Stimulated activated CD8-positive, alpha-beta memory T cell treated with anti-CD3 and anti-CD28 coated beads, Interleukin-4, amount 100 ng/mL, for 1 hour (primary cell): ENCODE measurements at places on chromosomes 2 and 18.

- no peak for DNase-seq
Measured at GRCh38 chr2:65878011-65878340, 445.6 kb upstream of the SPRED2 start.

- no peak for DNase-seq
Measured at GRCh38 chr2:12737738-12738485, 21.2 kb downstream of the TRIB2 start.

- DNase-seq: no peak
Measured at GRCh38 chr18:50687491-50687890, 127.6 kb downstream of the MAPK4 start.

GRCh38 chr2:158213773-158214172 lies 112.1 kb downstream of the UPP2 start:
- no peak for DNase-seq

- no peak for DNase-seq
Measured at GRCh38 chr2:162449471-162449870, 105.5 kb downstream of the GCA start.

- DNase-seq: no peak
Measured at GRCh38 chr2:165348441-165348840, 109.2 kb downstream of the SCN2A start.

GRCh38 chr2:236352761-236353593 lies 88.8 kb upstream of the ASB18 start:
- DNase-seq: no peak

GRCh38 chr18:56283316-56283715 lies 355.1 kb downstream of the TXNL1 start:
- no peak for DNase-seq

GRCh38 chr2:145752091-145752806 lies 1232.3 kb upstream of the ZEB2 start:
- DNase-seq: no peak

DNA sequence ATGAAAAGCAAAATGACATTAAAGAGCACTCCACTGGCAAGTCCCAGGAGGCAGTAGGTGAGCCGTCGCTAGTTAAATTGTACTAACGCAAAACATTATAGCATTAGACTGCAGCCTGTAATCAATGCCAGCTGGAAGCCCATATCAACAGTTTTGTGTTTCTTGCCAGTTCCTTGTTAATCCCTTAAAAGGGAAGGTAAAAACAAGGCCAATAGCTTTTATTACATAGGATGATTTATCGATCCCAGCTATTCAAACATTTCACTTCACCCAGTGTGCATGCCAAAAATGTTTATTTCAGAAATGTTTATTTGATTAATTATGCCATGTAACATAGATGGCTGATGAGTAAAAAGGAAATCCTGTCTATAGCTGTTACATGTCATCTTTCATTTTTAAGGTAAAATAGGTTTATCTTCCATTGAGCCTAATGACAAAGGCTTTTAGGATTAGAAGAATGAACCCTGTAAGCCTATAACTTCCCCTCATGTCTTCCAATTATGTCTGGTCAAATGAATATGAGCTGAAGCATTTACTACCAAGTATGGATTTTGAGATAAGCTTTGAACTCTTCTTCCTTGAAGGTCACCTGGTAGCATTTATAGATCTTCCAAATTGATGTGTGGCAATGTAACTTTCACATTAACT lies 591.2 kb downstream of the RNF144A start:
- DNase-seq: no peak

DNA sequence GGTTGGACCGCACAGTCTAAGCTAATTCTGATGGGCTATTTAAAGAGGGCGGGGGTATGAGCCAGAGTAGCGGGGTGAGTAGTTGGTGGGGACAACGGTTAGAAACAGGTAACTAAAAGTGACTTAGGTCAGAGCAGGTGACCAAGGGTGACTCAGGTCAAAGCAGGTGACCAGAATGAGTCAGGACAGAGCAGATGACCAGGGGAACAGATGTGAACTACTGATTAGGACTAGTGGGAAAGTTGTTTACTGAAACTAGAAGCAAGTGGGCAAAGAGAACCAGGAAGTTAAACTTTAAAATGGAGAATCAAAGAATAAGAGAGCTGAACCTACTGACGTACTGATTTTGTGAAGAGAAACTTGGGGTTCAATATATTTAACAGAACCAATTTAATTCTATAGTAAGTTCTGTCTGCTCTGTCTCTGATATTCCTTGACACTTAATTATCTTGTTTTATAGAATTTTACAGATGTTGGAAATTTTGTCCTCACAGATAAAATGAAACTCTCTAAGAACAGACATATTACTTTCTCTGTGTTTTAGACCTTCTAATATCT lies 7.8 kb upstream of the LRRTM1 start:
- DNase-seq: no peak

- DNase-seq: no peak
Measured at GRCh38 chr2:157261199-157261782, 3.8 kb downstream of the GALNT5 start.

DNA sequence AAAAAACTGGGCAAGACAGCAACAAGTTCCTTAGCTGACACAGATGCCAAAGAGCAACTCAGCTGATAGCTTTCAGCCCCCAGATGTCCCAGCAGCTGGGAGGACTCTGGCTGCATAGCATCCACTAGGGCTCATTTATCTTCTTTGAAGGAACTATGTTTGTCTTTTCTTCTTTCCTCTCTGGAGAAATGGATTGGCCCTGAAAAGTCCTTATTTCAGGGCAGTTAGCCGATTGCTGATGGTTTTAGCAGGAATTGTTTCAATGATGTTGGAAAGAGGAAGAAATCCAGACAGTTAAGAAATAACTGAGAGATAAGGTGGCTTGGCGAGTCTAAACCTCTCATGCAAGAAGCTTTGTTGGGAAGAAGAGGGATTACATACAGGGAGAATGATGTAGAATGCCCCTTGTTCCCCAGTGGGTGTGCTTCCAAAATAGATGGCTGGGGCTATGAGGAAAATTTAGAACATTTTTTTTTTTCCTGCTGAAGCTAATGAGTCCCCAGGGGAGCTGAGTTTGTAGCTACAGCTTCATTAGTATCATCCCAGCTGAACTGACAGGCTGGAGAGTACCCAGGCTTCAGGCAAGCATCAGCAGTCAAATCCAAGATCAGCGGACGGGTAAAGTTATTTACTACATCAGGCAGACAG lies 33.6 kb upstream of the SERPINE2 start:
- DNase-seq: no peak

DNA sequence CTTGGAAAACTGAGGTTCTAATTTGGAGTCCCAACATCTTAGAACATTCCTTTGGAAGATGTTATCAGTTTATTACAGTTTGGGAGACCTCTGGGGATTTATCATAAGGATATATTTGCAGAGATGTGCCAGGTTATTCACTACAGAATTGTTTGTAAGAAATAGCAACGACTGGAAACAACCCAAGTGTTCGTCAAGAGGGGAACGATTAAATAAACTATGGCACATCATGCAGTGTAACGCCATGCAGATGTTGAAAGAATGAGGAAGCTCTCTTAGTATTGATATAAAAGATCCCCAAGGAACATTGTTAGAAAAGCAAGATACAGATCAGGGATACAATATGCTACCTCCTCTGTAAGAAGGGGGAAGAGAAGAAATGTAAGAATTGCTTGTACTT lies 210.6 kb downstream of the TMEM247 start:
- DNase-seq: no peak

DNA sequence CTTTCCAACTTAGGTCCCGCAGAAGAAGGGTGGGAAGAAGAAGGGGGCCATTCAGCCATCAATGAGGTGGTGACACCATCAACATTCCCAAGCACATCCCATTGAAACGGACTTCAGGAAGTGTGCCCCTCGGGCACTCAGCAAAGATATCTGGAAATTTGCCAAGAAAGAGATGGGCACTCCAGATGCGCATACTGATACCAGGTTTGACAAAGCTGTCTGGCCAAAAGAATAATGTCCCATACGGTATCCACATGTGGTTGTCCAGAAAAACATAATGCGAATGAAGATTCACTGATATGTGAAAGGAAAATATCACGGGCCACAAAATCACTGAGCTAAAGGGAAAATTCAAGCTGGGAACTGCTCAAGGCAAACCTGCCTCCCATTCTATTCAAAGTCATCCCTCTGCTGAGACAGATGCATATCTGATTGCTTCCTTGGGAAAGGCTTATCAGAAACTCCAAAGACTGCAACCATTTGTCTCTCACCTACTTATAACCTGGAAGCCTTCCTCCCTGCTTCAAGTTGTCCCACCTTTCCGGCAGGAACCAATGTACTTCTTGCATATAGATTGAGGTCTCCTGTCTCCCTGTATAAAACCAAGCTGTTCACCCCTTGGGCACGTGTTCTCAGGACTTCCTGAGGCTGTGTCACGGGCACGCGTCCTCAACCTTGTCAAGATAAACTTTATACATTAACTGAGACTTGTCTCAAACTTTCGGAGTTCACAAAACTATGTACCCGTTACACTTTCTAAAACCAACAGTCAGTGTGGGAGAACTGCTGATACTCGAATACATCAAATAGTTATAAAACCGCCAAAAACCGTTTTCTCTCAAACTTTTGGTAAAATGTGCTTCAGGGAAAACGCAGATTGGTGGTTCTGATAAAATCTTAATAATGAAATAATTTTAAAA lies 1.3 kb upstream of the PDK1 start:
- DNase-seq: no peak

DNA sequence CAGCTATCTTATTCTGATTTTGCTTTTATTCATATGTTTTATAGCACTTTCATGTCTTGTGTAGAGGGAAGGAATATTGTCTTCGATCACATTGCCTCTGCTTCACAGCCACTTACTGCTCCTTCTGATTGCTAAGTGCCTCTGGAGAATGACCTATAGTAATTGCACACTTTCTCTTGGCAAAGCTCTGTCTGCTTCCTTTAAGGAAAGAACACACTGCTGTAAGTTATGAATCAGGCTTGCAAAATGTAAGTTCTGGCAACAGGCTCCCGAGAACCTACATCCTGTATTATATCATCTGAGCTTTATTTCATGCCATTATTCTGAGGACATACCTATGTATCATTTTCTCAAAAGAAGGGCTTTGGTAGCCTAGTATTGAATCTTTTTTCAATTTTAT lies 170.7 kb downstream of the ZNF804A start:
- DNase-seq: no peak

GRCh38 chr2:11482473-11483035 lies 16.6 kb upstream of the E2F6 start:
- DNase-seq: no peak

DNA sequence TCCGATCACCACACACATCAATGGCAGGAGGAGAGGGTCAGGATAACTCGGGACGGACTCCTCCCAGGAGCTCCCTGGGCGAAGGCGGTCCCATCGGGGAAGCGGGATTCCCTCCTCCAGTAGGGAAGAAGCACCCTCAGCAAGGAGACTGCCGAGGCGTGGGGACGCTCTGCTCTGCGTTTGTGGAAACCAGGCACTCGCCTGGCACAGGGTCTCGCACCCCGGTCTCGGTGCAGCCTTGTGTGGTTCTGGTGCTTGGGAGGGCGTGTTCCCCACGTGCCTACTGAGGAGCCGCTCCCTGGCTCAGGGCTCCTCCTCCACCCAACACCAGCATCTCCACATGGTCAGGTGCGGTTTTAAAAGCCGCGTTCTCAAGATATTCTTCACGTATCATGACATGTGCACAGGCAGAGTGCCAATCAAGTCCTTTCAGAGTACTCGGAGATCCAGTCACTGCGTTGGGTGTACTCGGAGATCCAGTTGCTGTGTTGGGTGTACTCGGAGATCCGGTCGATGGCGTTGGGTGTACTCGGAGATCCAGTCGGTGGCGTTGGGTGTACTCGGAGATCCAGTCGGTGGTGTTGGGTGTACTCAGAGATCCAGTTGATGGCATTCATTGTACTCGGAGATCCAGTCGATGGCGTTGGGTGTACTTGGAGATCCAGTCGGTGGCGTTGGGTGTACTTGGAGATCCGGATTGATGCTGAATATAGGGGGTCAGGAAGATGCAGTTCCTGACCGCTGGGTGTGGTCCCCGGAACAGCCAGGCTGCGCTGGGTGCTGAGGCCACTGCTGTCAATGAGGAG lies 117.5 kb downstream of the RTP5 start:
- DNase-seq: no peak

GRCh38 chr2:8543383-8544170 lies 138.3 kb upstream of the ID2 start:
- no peak for DNase-seq

GRCh38 chr18:77617694-77618093 lies 368.0 kb downstream of the GALR1 start:
- DNase-seq: no peak

- no peak for DNase-seq
Measured at GRCh38 chr2:17171446-17172049, 346.7 kb downstream of the RAD51AP2 start.

- no peak for DNase-seq
Measured at GRCh38 chr2:29729401-29729800, 192.0 kb downstream of the ALK start.

DNA sequence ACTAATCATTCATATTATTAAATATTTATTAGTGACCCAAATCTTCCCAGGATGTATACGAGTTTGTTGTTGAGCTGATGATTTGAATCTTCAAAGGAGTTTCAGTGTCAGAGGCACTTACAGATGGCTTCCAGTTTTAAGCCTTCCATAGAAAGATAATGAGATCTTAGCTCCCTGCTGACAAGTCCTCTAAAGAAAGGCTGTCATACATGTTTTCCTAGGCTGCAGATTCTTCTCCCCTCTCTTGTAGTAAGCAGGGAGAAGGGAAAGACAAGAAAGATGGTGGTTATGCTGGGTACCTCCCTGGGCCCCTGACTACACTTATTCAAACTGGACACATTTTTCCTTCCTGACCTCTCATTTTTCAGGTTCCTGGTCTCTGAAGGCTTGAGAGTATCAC lies 8.1 kb upstream of the GAREM1 start:
- DNase-seq: no peak

GRCh38 chr2:132424526-132425121 lies 8.0 kb downstream of the GPR39 start:
- no peak for DNase-seq

DNA sequence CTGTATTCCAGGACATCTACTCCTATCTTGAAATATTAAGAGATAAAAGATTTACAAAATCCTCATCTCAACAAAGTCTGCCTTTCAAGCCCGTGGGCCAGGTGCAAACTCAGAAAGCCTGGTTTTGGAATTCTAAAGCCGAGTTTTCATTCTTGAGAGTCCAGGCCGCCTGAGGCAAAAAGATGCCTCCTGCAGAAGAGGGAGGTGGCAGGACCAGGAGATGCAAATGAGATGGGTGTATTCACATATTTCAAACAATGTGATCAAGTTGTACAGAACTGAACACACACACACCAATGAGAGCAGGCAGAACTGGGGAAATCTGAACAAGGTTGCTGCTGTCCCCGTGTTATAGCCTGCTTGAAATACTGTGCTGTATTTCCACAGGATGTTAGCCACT lies 7.7 kb upstream of the HS6ST1 start:
- no peak for DNase-seq

DNA sequence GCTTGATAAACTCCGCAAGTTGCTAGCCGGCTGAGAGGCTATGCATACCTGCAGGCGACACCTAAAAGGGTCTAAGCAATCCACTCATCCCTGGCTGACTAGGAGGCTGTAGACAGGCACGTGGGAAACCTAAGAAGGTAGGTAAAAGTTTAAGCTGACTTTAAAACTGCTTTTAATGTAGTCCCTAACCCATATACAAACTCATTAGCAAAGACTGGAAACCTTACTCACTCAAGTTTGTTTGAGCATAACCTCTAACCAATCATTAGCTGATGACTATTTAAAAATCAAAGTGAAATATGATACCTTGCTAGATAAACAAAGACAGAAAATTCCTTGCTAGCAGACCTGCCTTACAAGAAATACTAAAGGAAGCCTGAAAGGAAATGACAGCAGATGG lies 106.4 kb downstream of the EXOC6B start:
- no peak for DNase-seq
